Vagina (tissue), 2 donors: ENCODE measurements at places on chromosomes 4 and X. TPM values are rescaled to one million over a fixed set of nuclear protein-coding genes. Genes with fewer than 3 reads are reported as not detected.

DNA sequence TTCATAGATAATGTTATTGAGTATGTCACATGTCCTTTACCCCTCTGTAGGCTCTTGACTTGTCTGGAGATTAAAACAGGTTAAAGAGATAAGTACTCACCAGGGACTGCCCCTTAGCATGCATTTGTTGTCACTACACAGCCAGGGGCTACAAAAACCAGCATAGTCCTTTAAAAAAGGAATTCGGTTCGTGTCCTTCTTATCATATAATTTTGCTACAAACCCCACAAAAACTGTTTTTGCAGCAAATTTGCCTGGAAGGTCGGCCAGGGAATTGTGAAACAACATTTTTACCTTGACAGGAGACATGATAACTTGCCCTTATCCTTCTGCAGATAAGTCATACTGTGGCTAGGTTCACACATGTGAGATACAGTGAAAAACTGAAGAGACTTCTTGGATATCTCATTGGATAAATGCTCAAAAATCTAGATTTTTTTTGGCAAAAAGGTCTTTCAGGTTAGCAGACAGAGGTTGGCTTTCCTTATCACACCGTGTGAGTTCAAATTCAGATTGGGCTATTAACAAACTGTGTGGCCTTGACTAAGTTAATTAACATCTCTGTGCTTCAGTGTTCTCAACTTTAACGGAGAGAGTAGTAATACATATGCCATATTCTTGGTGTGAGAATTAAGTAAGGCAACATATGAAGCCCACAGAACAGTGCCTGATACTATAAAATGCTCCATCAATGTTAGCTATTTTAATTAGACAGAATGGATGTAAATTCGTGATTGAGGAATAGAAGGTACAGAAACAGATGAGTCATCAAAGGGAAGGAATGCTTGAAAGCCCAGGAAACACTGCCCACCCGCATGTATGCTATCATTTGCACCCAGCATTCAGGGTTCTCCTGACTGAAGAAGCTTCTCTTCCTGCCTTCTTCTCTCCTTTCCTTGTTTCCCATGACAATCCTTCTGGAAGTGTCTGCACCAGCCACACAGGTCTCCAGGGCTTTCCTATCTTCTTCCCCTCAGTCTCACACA lies 30.0 kb downstream of the FAM9C start:
- DNase-seq, result no peak

Gene MAP9
- total RNA-seq, result 3.4 TPM

Gene SHOX
- total RNA-seq, result not detected

DNA sequence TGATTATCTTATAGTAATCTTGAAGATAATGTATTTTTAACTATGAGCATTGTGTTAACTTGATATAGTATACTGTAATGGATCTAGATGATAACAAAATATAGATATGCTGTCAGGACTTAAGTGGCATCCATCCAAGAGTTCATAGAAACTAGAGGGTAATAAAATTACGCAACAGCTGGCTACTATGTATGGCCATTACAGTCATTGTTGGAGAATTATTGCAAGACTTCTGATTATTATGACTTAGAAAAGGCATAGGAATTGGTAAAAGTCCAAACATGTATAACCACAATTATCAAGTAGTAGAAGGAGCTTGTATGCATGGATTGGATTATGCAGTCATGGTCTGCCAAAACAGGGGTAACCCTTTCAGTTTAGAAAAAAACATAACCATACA lies 9.5 kb downstream of the OGT start:
- no peak for DNase-seq

DNA sequence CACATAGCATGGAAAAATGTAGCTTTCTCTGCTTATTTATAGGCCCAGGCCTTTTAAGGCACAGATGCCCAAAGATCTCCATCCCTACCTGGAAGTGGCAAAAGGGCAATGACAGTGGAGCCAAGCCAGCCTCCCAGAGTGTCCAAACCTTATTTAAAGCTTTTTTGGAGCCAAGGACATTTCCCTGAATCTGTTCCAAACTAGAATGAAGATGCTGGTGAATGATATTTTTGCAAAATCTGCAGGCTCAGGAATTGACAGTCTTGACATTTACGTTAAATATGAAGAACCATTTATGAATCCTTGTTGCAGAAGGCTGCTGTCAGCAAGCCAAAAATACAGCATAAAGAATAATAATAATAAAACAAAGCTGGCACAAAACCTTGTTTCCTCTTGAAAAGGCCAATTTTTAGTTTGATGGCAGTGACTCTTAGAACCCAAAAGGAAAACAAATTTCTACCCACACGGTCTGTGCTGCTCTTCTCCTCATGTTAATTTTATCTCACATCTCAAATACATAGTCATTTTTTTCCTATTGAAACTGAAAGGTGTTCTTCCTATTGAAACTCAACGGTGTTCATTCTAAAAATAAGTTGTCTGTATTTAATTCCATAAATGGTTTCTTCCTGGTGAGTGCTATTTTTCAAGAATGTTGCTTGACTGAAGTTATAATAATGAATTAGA lies 206.3 kb upstream of the TBL1X start:
- DNase-seq, result no peak

- no peak for DNase-seq
Measured at GRCh38 chr4:33883111-33883510, 2361.2 kb downstream of the ARAP2 start.

DNA sequence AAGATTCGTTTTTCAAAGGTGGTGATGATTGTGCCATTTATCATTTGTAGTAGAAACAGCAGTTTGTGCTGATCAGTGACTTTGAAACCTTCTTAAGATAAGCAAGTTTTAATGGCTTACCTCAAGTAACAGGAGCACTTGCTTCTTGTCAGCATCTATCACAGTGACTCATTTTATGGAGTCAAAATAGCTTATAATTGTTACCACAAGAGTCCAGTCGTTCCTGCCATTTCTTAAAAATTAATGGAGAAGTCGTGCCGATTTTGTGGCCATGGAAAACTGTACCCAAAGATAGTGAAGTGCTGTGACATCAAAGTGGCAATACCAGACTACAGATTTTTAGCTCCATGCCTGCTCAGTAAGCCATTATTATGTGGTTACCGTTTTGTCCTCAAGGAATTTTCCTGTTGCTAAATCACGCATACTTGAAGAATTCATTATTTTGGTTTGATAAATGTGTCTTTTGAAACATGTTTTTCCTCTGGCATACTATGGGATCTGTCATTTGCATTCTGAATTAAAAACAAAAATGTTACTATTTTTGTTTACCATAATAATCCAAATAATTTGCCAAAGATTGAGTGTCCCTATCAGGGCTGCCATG lies 129.9 kb downstream of the CBR4 start:
- no peak for DNase-seq

DNA sequence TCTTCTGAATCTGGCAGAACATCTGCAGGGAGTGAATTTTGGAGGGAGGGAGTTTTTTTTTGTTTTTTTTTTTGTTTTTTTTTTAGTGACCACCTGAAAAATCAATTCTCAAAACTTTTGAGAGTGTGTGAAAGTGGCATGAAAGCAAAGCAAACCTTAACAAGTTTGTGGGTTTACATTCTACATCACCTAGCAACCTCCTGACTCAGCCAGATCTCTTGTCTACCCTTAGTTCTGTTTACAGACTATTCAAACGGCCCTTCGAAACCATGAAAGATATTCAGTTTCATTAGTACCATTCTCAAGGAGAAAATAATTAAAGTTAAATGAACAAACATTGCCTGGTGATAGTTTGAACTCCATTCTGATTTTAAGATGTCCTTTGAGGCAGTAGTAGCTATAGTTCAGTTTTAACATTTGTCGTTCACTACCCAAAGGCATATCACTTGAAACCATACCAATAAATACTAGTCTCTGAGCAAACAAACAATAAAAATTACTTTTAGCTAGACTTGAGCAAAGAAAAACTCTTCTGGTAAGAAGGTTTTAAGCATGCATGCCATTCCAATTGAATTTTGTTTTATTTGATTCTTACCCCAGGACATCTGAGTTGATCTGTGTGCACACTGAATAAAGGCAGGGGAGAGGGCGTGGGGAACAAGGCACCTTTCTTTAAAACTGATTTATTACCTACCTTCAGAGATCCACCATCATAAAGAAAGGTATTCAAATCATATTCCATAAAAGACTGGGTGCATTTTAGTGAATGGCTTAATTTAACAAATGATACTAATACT lies 137.7 kb downstream of the ARX start:
- no peak for DNase-seq

GRCh38 chrX:28126886-28127285 lies 145.6 kb upstream of the DCAF8L1 start:
- DNase-seq, result no peak

- no peak for DNase-seq
Measured at GRCh38 chrX:6986915-6987314, 160.6 kb upstream of the STS start.

Gene PRDM5
- total RNA-seq, result 15.2 TPM

GRCh38 chr4:10034136-10034535 lies 12.8 kb upstream of the SLC2A9 start:
- DNase-seq, result no peak

- no peak for DNase-seq
Measured at GRCh38 chr4:7938609-7939376, 868 bp downstream of the AFAP1 start.

Gene MAD2L1
- total RNA-seq, result 2.0 TPM

- DNase-seq, result no peak
Measured at GRCh38 chrX:45722471-45722870, 521.8 kb upstream of the DIPK2B start.

DNA sequence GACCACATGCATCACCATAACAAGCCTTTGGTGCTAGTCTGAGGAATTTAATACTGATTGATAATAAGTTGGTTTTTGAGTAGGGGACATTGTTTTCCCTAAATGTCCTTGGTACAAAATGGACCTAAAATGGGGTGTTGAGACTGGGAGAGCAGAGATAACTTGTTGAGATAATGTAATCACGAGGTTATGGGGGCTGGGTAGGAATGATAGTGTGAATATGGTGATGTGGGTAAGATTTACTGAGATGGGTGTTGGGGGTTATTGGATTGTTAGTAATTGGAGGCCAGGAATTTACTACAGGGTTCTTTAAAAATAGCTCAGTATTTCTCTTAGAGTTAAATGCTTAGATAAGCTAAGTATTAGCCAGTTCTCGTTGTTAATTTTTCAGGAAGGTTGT lies 3.9 kb downstream of the BMP2K start:
- DNase-seq, result no peak
